NCI-H2107 (cell line): ENCODE measurements at places on chromosomes 16 and 17.

DNA sequence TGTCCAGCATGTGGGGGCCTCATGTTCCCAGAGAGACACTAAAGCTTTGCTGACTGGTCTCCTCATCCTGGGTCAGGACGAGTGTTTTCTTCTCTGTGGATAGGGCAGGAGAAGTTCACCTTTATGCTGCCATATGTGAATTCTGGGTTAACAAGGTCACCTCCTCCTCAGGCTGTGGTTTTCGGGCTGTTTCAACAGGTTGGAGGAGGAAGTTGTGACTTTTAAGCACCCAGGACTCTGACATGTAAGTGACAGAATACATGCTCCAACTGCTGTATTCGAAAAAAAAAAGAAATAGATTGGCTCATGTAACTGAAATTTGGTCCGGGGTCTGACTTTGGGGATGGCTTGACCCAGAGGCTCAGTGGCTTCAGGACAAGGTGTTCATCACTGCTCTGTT, 54.2 kb downstream of the SNX20 start:
- DNase-seq: no peak

DNA sequence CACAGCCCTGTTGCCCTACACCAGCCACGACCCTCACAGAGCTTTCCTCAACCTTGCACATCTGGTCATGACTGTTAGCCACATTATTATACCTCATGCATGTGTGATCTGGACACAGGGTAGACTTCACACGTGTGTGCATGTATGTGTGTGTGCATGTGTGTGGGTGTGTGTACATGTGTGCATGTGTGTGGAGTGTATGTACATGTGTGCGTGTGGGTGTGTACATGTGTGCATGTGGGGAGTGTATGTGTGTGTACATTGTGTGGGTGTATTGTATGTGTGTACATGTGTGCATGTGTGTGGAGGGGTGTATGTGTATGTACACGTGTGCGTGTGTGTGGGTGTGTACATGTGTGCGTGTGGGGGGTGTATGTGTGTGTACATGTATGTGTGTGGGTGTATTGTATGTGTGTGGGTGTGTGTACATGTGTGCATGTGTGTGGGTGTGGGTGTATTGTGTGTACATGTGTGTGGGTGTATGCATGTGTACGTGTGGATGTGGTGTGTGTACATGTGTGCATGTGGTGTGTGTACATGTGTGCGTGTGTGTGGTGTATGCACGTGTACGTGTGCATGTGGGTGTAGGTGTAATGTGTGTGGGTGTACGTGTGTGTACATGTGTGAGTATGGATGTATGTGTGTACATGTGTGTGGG, 130.2 kb downstream of the C16orf95 start:
- DNase-seq: no peak

- DNase-seq: no peak
Observed at GRCh38 chr17:20092973-20093626, 83.9 kb downstream of the SPECC1 start.

DNA sequence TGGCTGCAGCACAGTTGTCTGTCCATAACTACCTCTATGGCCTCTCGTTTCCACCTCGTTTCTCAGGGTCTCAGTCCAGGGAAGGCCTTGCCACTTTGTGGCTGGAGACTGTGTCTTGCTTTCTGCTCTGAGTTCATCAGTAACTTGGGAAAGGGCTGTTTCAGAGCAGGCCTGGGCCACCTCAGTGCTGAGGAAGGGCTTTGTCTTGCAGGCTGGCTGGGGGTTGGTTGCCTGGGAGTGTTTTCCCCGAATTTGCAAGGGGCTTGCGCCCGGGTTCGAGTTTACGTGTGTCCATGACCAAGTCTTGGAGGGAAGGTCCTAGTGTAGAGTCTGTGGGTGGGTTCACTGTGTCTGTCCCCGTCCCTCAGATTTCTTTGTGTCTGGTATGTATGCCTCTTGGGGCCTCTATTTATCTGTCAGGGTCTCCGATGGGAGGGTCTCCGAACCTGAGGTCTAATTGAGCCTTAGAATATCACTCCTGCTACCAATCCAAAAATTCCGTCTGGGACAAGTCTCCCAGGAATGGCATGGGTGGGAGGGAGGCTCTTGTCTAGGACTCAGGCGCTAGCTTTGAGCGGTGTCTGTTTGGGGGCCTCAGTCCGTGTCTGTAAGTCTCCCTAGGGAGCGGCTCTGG, 594 bp upstream of the TGFB1I1 start:
- DNase-seq: no peak

GRCh38 chr17:56908001-56908542, 5.8 kb downstream of the TRIM25 start:
- no peak for DNase-seq

GRCh38 chr17:42190491-42191274, 3.6 kb downstream of the GHDC start:
- DNase-seq: no peak

DNA sequence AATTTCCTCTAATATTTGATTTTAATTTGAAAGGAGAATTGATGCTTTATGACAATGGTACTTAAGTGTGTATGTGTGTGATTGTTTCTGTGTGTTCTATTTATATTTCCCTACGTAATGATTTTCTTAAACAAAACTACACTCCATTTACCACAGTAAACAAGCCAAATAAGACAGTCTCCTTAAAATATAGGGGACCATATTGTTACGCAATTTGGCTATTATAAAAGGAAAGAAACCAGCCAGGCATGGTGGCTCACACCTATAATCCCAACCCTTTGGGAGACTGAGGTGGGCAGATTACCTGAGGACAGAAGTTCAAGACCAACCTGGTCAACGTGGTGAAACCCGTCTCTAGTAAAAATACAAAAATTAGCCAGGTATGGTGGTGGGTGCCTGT, 1134.1 kb downstream of the CDH8 start:
- DNase-seq: no peak

- no peak for DNase-seq
Observed at GRCh38 chr17:79645022-79645776, 34.3 kb upstream of the RBFOX3 start.

DNA sequence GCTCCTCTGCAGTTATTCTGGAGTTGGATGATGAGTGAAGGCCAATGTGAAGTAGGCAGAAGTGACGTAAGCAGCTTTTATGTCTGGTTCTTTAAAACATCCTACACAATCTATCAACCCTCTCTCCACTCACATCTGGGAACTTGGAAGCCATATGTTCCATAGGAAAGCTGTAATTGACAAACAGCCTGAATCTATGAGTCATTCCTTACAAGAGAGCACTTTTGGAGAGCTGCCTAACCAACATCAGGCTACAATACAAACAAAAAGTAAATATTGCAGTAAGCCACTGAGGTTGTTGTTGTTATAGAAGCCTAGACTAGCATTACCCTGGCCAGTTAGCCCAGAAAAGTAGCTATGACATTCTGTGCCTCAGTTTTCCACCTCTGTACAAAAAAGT, 5.9 kb downstream of the CCL7 start:
- no peak for DNase-seq

DNA sequence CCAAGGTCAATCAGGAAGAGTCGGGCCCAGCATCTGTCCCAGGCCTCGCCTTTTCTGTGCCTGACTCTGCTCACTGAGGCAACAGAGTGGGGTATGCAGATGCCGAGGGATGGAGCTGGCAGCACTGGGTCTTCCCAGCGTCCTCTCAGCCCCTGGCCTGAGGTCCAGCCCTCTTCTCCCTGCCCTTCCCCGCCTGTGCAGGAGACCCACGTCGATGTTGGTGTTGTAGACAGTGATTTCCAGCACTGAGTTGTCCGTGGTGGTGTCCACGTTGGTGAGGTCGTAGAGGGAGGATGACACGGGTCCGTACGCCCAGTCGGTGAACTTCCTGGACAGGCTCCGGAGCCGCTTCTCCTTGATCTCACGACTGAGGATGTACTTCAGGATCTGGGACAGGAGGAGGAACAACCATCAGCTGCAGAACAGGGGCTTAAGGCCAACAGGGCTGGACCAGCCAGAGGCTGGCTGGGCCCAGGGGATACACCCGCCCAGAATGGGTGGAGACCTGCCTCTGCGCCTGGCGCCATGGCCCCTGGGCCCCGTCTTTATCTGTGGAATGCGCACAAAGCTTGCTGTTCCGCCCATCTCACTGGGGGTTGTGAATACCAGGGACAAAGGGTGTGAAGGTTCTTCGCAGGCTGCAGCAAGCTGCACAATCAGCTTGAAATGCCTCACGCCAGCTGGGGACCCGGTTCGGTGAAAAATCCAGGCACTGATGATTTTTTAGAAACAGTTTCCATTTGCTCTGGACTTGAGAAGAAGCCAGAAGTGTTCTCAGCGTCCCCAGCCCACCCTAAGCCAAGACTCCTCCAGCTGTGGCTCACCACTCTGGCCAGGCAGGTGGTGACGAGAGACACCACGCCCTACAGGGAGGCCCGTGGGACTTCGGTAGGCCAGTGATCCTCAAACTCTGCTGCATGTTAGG, 27.5 kb downstream of the TRPV3 start:
- no peak for DNase-seq

DNA sequence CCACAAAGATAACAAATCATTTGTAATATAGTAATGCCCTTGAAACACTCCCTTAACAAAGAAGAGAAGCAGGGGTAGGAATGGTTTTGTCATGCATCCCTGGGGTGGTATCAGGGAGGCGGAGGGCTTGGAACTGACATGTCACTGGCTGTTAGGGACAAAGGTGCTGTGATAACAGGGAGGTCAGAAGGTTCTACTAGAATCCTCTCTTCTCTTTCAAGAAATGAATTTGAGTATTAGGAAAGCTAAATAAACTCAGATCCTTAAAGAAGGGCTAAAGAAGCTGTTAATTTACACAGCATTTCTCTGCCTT, 65.4 kb upstream of the ADAMTS18 start:
- no peak for DNase-seq

DNA sequence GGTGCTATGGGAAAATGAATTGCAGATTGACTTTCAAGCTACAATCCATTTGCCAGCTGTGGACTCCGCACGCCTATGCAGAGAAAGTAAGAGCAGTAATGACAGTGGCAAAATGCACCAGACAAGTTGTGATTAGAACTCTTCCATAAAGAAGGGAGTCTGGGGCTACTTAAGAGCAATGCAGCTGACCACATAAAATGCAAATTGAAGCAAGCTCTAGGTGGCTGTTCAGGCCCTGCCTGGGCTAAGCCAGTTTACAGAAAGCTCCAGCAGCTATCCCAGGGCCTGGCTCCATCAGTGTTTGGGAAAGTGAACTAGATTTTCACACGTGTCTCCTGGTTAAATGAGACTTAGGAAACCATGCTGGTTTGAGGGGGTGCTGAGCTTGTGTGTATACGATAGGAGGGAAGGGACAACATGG, 2.2 kb upstream of the MAP2K6 start:
- DNase-seq: no peak
